ENCODE measurements at places on chromosomes 5 and 9.

DNA sequence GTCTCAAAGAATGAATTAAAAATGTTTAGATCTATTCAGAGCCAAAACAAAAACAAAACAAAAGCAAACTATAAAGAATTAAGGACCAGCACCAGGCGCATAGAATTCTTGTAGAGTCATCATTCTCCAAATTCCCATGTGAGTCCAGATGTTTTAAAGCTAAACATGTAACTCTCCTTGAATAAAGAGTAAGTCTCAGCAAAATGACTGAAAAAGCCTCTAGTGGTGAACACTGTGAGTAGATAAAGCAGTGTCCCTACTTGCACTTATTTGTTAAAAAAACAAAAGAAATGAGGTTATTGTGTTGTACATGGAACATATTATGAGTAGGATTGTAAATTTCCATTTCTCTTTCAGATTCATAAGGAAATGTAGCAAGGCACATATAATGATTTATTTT, 44.0 kb downstream of the NNT start:
- DNase-seq: no peak

- no peak for DNase-seq
These were observed 6.0 kb downstream of the STRBP start for GRCh38 chr9:123262338-123262737.

- no peak for DNase-seq
These were observed 9.3 kb downstream of the TTC23L start for GRCh38 chr5:34848230-34848629.

- no peak for DNase-seq
These were observed 23.3 kb upstream of the ACO1 start for GRCh38 chr9:32360983-32361673.

DNA sequence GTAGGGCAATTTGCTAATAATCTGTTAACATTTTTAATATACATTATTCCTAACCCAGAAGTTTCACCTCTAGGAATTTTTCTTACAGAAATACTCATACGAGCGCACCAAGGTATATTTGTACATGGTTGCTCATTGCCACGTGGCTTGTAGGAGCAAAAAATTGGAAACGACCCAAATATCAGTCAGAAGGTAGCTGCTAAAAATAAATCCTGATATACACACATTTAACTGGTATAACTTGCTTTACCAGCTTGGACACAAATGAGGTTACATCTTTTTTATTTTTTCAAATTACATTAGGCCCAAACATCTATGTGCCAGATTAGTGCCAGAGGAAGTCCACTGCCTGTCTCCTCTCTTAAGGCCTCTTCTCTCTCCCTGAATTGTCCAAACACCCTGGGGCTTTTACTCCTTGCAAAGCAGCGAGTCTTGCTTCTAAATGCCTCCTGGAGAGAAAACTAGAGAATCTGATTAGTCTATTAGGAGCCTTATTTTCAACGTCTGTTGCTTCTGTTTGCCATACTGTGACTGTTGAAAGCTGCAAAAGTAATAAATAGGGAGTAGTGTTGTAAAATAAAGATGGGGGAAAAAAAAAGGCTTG, 92.0 kb upstream of the SSBP2 start:
- no peak for DNase-seq
